ENCODE measurements at places on chromosomes 6 and 20.

- DNase-seq: no peak
Measured at GRCh38 chr6:14288910-14289309, 171.3 kb downstream of the CD83 start.

DNA sequence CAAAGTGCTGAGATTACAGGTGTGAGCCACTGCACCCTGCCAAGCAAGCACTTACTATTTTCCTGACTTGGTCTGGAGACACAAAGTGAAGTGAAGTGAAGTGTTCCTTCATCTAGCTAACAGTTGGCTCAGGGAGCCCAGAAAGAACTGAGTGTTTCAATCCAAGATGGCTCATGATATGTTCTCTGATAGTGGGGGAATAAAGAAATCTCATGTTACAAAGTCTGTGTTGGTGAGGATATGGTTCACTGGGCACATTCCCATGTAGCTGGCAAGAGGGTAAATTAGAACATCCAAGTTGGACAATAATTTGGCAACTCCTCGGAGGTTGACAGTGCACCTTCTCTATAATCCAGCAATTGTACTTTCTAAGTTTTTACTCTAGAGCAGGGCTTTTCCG lies 5.0 kb upstream of the ITPR3 start:
- no peak for DNase-seq

DNA sequence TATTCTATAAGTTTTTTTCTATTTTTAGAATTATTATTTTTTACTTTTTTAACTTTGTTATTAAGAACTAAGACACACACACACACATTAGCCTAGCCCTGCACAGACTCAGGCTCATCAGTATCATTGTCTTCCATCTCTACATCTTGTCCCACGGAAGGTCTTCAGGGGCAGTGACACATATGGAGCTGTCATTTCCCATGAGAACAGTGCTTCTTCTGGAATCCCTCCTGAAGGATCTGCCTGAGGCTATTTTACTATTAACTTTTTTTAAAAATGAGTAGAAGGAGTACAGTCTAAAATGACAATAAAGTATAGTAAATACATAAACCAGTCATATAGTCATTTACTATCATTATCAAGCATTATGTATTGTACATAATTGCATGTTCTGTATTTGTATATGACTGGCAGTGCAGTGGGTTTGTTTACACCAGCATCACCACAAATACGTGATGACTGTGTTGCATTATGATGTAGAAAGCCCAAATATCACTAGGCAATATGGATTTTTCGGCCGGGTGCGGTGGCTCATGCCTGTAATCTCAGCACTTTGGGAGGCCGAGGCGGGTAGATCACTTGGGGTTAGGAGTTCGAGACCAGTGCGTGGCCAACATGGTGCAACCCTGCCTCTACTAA lies 57.9 kb downstream of the HIVEP1 start:
- DNase-seq: no peak

GRCh38 chr20:478949-479429 lies 16.7 kb upstream of the TBC1D20 start:
- DNase-seq: no peak

- no peak for DNase-seq
Measured at GRCh38 chr6:134589512-134589911, 271.6 kb upstream of the SGK1 start.

- no peak for DNase-seq
Measured at GRCh38 chr6:170137176-170137891, 153.5 kb downstream of the DLL1 start.

- peak; percentile 22 for DNase-seq
Measured at GRCh38 chr6:36827261-36828079, 11.8 kb downstream of the CPNE5 start.

GRCh38 chr6:146397638-146398037 lies 146.0 kb upstream of the RAB32 start:
- DNase-seq: no peak

DNA sequence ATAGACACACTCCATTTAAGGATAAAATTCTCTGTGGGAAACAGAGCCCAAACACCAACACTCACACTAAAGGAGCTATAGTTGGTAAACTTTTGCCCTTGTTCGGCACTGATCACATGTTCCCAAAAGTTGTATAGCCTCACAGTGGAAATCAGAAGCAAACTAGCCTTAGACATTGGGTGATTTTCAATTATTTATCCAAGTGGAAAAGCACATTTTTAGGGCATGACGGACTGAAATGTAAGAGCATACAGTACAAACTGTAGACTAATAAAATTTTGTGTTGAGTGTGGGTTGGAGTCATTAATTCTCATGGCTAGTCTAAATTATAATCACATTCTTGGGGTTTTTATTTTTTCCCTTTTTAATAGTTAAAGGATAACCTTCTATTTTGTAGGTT lies 202.4 kb downstream of the MOXD1 start:
- DNase-seq: no peak

DNA sequence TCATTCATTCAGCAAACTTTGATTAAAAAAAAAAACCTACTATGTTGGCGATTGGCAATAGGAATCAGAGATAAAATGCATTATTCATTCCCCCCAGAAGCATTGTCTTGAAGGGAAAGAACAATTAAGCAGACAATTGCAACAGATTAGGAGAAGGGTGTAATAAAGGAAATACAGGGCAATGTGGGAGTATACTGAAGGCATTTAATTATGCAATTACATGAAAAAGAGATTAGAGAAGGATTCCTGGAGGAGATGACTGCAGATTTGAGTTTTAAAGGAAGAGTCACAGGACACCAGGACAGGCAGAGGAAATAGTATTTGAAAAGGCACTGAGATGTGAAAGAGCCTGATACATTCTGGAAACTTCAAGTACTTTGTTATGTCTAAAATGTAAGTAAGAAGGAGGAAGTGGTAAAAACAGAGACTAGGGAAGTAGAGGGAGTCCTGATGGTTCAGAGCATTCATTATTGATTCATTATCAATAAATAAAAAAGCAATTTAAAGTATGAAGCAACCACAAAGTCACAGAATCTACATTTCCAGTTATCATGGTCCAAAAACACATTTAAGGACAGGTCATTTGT lies 43.7 kb downstream of the THEMIS start:
- no peak for DNase-seq

- DNase-seq: no peak
Measured at GRCh38 chr20:63061771-63062100, 55.0 kb upstream of the BHLHE23 start.

GRCh38 chr6:55578537-55579363 lies at the start of gene HMGCLL1:
Gene HMGCLL1 (minus strand): TSS chr6:55579192. CDS start chr6:55579055, 137 bp downstream.
- no peak for DNase-seq
